Esophagus squamous epithelium (tissue), 5 donors: ENCODE measurements at places on chromosomes 13 and 19. TPM values are rescaled to one million over a fixed set of nuclear protein-coding genes. Genes with fewer than 3 reads are reported as not detected.

DNA sequence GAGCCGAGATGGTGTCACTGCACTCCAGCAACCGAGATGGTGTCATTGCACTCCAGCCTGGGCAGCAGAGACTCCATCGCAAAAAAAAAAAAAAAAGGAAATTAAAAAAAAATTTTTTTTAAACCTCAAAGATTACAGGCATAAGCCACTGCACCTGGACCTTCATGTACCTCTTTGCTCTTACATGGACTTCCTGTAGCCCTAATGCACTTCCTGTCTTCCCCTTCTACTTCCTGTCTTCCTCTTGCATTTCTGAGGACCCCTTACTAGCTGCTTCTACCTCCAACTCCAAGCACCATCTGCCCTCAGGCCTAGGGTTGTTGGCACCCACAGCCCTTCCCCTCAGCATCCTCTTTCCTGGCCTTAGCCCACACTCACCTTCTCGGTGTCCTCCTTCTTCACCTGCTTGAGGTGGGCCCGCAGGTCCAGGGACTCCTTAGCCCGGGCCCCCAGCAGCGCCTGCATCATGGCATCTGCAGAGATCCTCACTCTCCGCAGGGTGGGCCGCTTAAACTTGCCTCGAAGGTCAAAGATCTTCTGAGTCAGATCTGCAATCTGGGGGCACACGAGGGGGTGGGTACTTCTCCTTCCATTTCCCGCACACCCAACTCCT, 3.8 kb downstream of the TNNI3 start:
- no peak for DNase-seq

GRCh38 chr13:91347996-91348905, 764 bp downstream of the MIR17HG start:
- no peak for DNase-seq

DNA sequence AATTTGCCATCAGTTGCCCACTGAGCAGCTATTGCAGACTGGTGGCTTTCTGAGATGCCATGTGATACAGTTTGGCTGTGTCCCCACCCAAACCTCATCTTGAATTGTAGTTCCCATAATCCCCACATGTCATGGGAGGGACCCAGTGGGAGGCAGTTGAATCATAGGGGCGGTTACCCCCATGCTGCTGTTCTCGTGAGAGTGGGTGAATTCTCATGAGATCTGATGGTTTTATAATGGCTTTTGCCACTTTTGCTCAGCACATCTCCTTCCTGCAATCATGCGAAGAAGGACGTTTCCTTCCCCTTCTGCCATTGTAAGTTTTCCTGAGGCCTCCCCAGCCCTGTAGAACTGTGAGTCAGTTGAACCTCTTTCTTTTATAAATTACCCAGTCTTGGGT, 34.8 kb upstream of the ANKRD10 start:
- DNase-seq: no peak

GRCh38 chr19:14048443-14049153, 13.3 kb downstream of the PALM3 start:
- no peak for DNase-seq

- DNase-seq: no peak
These were observed 652 bp downstream of the CHERP start for GRCh38 chr19:16541526-16542044.

DNA sequence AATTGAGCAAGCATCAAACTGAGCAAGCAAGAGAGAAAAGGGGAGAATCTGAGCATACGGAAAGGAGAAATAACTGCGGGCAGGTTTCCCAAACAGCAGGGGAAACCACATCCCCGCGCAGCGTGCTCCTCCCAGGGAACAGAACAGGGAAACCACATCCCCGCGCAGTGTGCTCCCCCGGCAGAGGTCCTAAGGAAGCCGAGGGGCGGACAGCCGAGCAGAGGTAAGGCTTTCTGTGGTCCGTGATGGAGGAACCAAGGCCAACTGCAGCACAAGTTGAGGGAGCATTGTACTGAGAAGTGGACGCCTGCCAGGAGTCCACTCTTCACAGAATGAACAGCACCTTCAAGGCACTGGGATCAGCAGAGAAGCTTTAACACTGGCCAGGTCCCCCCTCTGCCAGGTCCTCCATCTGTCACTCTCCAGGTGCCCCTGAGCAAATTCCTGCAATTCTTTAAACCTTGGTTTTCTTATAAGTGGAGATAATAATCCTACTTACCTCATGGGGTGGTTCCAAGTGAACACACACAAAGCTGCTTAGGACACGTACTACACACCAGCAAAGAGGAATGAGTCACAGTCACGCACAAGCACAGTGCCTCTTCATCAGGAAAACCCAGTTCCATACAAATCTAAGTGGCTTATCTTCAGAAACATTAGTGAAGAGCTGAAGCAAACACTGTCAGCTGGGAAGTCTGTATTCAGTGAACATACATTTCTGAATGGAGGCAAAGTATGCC, 23.0 kb upstream of the LAMP1 start:
- no peak for DNase-seq

GRCh38 chr13:52845766-52846566, 2.5 kb downstream of the PCDH8 start:
- DNase-seq: no peak

DNA sequence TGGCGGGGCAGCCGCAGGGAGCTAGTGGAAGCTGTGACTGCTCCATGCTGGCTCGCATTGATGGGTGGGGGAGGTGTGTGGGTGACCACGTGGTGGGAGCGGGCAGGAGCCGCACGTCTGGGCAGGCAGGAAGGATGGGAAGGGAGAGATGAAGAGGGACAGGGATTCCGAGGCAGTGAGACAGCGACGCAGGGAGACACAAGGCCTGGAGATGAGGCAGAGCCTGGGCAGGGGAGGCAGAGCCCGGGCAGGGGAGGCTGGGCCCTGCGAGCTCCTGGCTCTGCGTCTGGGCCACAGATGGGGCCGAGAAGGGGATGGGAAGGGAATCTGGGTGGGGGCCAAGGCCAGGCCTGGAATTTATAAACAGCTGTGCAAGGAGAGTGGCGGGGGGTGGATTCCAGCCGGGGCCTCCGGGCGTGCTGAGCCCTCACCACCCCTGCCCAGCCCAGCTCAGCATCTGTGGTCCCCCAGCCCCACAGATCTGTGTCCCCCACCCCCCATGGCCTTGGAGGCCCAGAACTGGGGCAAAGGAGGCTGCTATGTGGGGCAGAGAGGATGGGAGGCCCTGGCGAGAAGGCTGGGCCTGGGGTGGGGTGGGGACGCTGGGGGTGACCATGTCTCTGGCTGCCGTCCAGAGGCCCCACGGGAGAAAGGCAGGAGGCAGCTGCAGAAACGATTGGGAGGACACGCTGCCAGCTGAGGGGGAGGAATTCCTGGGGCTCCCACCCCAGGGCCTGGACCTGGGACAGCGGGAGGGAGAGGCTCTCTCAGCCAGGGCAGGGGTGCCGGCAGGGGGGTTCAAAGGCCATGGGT, 6.0 kb downstream of the EHD2 start:
- DNase-seq: no peak

GRCh38 chr19:54803410-54803809, at the start of gene KIR2DL4:
KIR2DL4 (plus strand) TSS chr19:54803610; CDS start chr19:54803652, 42 bp downstream.
- no peak for DNase-seq

DNA sequence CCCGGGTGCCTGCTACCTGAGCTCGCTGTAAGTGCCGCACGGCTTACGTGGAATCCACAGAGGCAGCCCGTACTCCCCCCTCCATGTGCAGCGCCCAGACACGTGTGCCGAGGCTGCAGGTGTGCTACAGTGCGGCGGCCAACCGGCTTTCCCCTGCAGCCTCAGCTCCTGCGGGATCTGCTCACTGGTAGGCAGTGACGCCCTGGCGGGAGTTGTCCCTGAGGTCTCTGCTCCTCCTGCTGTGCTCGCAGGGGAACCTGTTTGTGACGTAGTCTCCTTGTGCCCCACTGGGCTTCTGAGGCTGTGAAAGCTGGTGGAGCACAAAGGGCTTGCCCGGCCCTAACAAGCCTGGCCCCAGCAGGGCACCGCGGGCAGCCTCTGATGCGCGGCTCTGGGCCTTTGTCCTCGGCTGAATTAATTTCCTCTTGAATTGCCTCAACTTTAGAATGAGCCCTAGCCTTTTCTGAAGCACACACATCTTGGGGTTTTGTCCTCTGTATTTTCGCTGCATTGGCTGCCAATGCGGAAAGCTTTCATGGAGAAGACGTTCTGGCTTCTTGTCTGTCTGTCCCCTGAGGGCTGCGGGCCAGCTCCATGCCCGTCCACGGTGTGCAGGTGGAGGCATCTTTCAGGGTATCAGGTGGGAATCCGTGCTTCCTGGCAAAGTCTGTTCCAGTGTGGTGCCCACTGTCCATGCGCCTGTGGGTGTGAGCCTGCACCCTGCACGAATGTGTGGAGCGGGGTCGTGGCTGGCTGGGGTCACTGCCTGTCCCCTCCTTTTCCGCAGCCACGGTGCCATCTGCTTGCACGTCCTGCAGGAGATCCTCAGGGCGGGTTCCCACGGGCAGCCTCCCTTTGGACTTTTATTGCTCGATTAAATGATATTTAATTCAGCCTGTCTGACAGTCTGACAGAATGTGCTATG, 77.3 kb upstream of the MCF2L start:
- no peak for DNase-seq

- no peak for DNase-seq
These were observed 18.1 kb upstream of the ARL11 start for GRCh38 chr13:49610176-49610575.

- DNase-seq: no peak
These were observed 943 bp downstream of the SLAIN1 start for GRCh38 chr13:77698201-77699058.

DNA sequence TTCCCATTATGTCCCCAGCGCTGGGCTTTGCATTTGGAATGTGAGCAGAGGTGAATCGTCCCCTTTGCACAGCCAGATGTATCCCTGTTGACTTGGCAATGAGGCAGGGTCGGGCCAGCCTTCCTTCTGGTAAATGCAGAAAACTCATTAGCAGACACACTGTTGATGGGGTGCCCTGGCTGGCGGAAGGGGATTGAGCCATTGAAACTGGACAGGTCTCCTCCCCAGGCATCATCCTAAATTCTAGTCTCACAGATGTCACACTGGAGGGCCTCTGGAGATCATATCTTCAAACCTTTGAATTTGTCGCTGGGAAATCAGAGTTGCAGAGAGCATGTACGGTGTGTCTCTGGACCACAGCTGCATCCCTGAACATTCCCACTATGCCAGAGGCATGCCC, 219.5 kb upstream of the TSHZ3 start:
- no peak for DNase-seq

DNA sequence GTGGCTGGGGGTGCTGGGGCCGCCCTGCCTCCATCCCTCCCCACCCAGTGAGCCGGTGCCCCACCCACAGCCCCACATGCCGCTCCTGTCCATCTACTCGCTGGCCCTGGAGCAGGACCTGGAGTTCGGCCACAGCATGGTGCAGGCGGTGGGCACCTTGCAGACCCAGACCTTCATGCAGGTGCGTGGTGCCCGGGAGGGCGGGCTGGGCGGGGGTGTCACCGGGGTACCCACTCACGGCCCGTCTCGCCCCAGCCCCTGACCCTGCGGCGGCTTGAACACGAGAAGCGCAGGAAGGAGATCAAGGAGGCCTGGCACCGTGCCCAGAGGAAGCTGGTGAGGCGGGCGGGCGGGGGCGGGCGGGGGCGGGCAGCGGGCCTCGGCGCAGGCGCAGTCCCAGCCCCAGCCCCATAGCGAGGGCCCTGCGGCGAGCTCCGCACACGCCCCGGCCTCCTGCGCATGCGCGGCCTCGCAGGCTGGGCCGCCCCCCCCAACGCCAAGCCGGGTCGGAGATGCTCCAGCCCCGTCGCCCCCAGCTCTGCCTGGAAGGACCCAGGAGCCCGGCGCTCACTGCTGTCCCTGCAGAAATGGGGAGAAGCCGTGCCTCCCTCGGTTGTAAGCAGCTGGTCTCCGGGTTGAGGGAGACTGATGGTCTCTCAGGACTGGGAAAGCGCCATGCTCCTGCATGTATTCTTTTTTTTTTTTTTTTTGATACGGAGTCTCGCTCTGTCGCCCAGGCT, 7.7 kb downstream of the ARHGAP45 start:
- DNase-seq: peak; percentile 48

GRCh38 chr13:93398167-93399035, 171.8 kb downstream of the GPC6 start:
- DNase-seq: no peak

DNA sequence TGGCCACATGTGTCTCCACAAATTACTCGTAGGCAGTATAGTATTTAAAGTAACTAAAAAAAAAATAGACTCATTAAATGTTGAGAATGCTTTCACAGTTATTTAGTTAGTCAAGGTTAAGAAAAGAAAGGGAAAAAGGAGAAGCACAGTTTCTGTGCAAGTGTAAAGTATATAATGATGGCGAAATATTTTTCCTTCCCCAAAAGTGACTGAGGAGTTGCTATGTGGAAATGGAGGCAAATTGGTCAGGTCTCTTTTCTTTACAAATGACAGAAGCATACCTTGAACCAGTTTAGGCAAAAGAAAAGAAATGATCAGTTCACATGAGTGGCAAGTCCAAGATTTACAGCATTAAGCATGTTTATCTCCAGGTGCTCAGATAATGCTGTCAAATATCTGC, 18.0 kb downstream of the CSNK1A1L start:
- no peak for DNase-seq

- no peak for DNase-seq
These were observed 329.6 kb downstream of the EFNB2 start for GRCh38 chr13:106205871-106206270.

DNA sequence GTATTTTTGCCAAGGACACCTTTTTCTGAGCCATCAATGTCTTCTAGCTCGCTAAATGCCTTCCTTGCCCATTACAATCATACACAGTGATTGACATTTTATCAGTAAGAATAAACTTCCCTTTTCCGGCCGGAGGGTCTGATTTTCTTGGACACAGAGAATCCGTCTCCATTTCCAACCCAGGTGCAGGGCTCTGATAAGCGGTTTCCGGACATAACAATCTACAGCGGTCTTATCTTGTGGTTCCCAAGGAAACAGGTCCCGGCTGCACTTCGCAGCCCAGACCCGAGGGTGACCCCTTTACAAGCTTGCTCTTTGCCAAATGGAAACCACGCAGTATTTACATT, 5.1 kb upstream of the ZNF77 start:
- no peak for DNase-seq

DNA sequence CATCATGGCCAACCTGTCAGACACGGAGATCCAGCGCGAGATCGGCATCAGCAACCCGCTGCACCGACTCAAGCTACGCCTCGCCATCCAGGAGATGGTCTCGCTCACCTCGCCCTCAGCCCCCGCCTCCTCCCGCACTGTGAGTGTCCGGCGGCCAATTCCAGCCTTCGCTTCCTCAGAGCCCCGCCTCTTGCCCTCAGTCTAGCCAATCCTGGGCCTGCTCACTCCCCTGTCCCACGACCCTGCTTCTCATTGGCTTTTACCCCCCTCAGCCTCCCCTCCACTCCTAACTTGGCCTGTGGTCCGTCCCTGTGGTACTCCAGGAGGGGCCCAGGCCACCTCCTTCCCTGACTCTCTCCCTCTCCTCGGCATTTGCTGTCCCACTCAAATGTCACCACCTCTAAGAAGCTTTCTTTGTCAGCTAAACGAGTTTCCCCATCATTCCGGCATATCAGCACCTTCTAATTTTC, 12.3 kb downstream of the HRC start:
- DNase-seq: no peak

GRCh38 chr13:85728811-85729210, 70.4 kb downstream of the SLITRK6 start:
- DNase-seq: no peak

- DNase-seq: no peak
These were observed 302.0 kb upstream of the MIR17HG start for GRCh38 chr13:91045351-91046034.

The ZNF155 gene
- total RNA-seq: 4.5 TPM

The KLF1 gene
- total RNA-seq: not detected

The DNAAF3 gene
- 1.7 TPM for total RNA-seq

The KLK1 gene
- not detected for total RNA-seq

The YJEFN3 gene
- total RNA-seq: 0.09 TPM

The PLA2G4C gene
- total RNA-seq: 0.61 TPM

The ACP7 gene
- total RNA-seq: 0.19 TPM

The MCEMP1 gene
- not detected for total RNA-seq

The NLRP7 gene
- total RNA-seq: not detected

The ADM5 gene
- 0.91 TPM for total RNA-seq
